ENCODE measurements at places on chromosomes 7 and 10.

DNA sequence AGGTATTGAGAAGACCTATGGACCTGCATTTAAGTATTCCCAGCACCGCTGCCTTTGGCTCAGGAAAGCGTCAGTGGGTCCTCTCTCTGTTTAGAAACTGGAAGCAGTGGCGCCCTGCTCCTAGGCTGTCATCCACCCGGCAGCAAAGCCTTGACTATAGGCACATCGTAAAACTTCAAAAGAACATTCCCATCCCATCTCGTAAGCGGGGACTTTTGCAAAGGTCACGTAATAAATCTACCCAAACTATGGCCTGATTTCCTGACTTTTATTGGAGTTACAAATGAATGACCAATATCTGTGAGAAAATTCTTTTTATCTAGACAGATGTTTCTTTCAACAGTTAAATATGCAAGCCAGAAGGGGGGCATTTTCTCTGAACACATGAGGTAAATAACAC, 115.8 kb upstream of the TCERG1L start:
- DNase-seq: no peak

DNA sequence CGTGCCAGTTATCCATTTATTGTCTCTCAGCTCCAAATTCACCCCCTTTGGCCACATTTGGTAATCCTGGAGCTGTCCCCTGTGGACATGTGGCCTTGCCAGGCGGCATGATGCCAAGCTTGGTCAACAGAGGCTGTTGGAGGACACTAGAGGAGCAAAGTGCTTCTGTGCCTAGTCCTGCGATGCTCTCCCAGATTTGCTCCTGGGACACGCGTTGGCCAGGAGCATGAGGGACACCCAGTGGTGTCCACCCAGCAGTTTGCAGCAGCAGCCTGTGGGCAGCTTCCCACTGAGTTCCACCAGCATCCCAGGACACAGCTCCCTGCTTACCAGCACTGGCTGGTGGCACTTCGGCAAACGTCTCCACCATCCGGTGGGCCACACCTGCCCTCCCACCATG, 55.5 kb upstream of the STEAP1B start:
- no peak for DNase-seq

- no peak for DNase-seq
Observed at GRCh38 chr10:132309471-132309865, 1.7 kb upstream of the STK32C start.

- no peak for DNase-seq
Observed at GRCh38 chr10:6343305-6344010, 140.7 kb downstream of the PFKFB3 start.

DNA sequence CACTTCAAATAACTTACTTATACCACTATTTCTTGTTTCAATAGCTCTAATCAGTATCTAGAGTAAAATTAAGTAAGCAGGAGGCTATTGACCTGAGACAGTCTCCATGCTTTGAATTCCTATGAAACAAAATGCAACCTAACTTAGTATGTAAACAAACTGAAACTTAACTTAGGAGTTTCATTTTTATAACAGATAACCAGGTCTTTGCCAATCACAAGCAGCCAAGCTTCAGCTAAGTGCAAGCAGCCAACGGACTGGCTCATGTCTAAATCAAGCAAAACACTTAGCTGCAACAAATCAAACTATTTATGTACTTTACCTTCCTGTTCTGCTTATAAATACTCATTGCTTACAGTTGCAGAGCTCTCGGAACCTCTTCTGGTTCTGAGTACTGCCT, 4.4 kb upstream of the GSTK1 start:
- DNase-seq: no peak

DNA sequence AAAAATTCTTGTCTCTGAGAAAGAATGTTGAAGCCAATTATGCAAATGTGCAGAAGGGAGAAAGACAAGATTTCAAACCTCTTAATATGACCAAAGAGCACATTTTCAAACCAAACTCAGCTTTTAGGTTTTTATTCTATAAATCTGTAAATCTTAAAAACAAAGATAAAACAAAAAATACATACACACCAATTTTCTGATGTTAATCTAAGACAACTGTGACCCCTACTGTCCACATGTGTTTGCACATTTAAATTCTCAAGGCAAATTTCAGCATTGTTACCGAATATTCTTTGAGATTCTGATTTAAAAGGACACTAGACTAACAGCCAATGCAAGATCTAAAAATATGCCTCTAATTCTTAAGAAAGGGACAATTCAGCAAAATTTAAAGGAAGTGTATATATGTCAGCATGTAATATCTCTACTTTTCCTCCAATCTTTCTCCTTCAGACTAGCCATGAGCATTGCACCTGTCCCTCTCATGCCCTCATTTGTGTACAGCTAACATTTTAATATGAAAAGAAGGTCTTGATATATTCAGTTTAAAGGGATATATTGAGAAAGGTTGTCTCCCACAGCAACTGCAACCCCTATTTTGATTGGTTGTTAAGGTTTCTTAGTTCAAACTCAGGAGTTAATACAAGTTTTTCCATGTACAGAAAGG, 417.9 kb downstream of the IPMK start:
- peak; percentile 8 for DNase-seq

DNA sequence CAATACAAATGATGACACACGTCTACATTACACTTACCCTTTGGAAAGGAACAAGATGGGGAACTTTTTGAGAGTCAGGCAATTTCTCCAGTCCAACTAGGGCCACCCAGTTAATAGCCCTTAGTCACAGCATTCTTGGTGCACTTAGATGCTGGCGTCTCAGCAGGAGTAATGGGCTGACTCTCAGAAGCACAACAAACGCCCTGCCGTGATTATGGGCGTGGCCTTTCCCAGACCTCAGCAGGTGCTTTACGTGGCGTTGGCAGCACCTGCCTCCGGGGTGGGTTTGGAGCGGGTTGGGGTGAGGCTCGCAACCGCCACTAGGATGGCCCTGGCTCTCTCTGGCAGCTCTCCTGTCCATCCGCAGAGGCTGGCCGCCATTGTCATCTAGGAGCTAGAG, 147.6 kb upstream of the SHH start:
- DNase-seq: no peak

DNA sequence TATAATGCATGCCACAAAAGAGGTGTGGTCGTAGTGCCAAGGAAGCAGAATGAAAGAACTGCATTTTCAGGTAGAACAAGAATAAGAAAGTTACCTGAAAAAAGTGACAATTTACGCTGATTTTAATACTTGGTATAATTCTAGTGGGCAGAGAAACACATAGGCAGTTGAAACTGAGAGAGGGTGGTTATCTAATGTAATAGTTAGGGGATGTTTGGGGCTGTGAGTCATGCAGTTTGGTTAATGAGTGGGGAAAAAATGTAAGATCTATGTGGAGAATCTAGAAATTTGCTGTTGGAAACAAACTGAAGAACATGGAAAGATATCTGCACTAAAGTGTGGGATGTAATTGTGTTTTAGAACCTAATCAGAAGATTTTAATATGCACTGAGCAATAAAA, 33.7 kb downstream of the ZNF37A start:
- DNase-seq: no peak

- no peak for DNase-seq
Observed at GRCh38 chr10:58424176-58424575, 39.0 kb downstream of the TFAM start.

DNA sequence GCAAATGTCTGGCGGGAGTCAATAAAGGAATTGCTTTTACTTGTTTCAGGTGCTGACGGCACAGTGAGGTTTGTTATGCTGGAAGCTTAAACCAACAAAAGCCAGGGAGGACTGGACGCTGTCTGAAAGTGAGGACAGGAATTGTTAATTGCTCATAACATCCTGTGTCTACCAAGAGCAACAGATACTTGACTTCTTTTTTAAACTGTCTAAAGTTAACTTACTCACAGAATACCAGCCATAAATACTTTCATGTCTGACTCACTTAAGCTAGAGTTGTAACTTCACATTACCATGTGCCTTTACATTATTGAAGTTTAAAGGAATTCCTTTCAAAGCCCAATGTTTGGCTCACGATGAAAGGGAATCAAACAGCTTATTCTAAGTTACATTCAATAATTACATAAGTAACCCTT, 252.7 kb upstream of the SHH start:
- no peak for DNase-seq
